ENCODE measurements at places on chromosomes 5 and 9.

- no peaks in the 10 kb centered on the region for H3K4me1 ChIP-seq
- H3K4me3 ChIP-seq = no peak overlapping the region
- peaks cover 10% of the 10 kb centered on the region for H3K36me3 ChIP-seq
- no peak overlapping the region for H3K27ac ChIP-seq
- DNase-seq = no peak
Observed at GRCh38 chr5:61767231-61768080, 435.4 kb downstream of the ZSWIM6 start.

GRCh38 chr5:160020266-160020770 is 11.4 kb downstream of the TTC1 start:
- H3K4me3 ChIP-seq = no peak overlapping the region
- H3K27me3 ChIP-seq = no peaks in the 10 kb centered on the region
- H3K4me1 ChIP-seq = no peaks in the 10 kb centered on the region
- peaks cover 26% of the 10 kb centered on the region for H3K36me3 ChIP-seq

- no peak overlapping the region for H3K4me3 ChIP-seq
- no peak overlapping the region for H3K27ac ChIP-seq
- no peaks in the 10 kb centered on the region for H3K36me3 ChIP-seq
- no peaks in the 10 kb centered on the region for H3K4me1 ChIP-seq
- H3K27me3 ChIP-seq = no peaks in the 10 kb centered on the region
- no peak for DNase-seq
Observed at GRCh38 chr5:163222982-163223381, 214.4 kb upstream of the CCNG1 start.

GRCh38 chr5:54537725-54538124 is 20.2 kb downstream of the SNX18 start:
- H3K36me3 ChIP-seq = no peaks in the 10 kb centered on the region
- H3K27me3 ChIP-seq = no peaks in the 10 kb centered on the region
- no peak overlapping the region for H3K27ac ChIP-seq
- no peak for DNase-seq

GRCh38 chr5:102753889-102754766 is 977 bp upstream of the PAM start:
- H3K36me3 ChIP-seq = peaks cover 13% of the 10 kb centered on the region
- peak; percentile 62 for DNase-seq
- H3K4me1 ChIP-seq = peaks cover 8% of the 10 kb centered on the region
- H3K27me3 ChIP-seq = no peaks in the 10 kb centered on the region

- H3K27ac ChIP-seq = no peak overlapping the region
- peaks cover 26% of the 10 kb centered on the region for H3K36me3 ChIP-seq
- H3K4me3 ChIP-seq = no peak overlapping the region
- H3K27me3 ChIP-seq = no peaks in the 10 kb centered on the region
Observed at GRCh38 chr5:135743705-135744411, 90.6 kb upstream of the SLC25A48 start.

GRCh38 chr9:33297432-33297831 is 7.1 kb downstream of the NFX1 start:
- DNase-seq = no peak
- no peak overlapping the region for H3K27ac ChIP-seq
- no peaks in the 10 kb centered on the region for H3K27me3 ChIP-seq
- H3K36me3 ChIP-seq = peaks cover 29% of the 10 kb centered on the region
- no peaks in the 10 kb centered on the region for H3K4me1 ChIP-seq
- no peak overlapping the region for H3K4me3 ChIP-seq

DNA sequence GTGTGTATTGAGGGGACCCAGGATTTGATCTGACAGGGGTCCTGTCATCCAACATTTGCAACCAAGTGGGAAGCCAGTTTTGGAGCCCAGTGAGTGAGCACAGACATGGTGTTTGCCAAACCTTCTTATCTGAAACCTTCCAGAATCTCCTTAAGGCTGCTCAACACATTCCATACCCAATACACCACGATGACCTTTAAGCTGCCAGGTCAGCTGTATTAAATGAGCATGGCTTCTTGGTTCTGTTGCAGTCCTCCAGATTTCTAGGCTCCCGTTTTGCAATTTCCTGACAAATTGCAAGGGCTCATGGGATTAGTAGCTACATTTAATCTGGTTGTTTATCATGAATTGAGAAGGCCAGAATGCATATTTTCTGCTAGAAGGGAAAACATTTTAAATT is 124.2 kb upstream of the ATP10B start:
- H3K4me3 ChIP-seq = no peak overlapping the region
- H3K4me1 ChIP-seq = no peaks in the 10 kb centered on the region
- H3K27me3 ChIP-seq = no peaks in the 10 kb centered on the region
- no peaks in the 10 kb centered on the region for H3K36me3 ChIP-seq
- DNase-seq = no peak
- H3K27ac ChIP-seq = no peak overlapping the region

DNA sequence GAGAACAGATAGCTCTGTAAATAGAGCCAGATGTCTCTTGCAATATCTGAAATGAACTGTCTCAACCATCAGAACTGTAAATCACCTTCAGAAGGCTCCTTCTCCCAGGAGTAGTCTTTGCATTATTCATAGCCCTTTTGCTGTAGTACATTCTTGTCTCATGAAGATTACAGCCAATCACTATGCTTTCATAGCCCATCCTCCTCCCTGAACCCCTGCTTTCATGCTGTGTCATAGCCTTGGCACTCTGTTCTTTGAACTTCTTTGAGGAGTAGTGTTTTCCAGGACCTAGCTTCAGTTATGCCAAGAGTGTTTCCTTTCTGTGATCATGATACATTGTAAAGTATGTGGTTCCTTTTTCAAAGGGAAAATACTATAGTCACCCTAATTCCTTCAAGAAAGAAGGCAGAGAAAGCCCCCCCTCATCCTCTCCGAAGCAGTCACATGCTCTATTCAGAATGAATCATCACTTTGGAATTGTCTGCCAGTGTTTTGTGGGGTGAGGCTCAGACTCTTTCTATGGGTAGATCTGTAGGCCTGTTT is 61.1 kb downstream of the GRIA1 start:
- H3K27ac ChIP-seq = peak overlapping the region; percentile 18
- DNase-seq = peak; percentile 31
- no peaks in the 10 kb centered on the region for H3K36me3 ChIP-seq
- H3K4me1 ChIP-seq = peaks cover 7% of the 10 kb centered on the region

All from H9 (cell line).